ENCODE measurements at places on chromosomes 6 and 20. TPM values are rescaled to one million over a fixed set of nuclear protein-coding genes. Genes with fewer than 3 reads are reported as not detected.

- H3K4me3 ChIP-seq: no peak overlapping the region
- DNase-seq: no peak
- H3K36me3 ChIP-seq: no peaks in the 10 kb centered on the region
- H3K27ac ChIP-seq: no peak overlapping the region
Observed at GRCh38 chr20:58843128-58843556, 7.6 kb downstream of the GNAS-AS1 start.

GRCh38 chr6:71994705-71995271 is 108.4 kb downstream of the RIMS1 start:
- no peaks in the 10 kb centered on the region for H3K27me3 ChIP-seq
- H3K4me1 ChIP-seq: no peaks in the 10 kb centered on the region
- no peak overlapping the region for H3K27ac ChIP-seq
- no peak overlapping the region for H3K4me3 ChIP-seq

DNA sequence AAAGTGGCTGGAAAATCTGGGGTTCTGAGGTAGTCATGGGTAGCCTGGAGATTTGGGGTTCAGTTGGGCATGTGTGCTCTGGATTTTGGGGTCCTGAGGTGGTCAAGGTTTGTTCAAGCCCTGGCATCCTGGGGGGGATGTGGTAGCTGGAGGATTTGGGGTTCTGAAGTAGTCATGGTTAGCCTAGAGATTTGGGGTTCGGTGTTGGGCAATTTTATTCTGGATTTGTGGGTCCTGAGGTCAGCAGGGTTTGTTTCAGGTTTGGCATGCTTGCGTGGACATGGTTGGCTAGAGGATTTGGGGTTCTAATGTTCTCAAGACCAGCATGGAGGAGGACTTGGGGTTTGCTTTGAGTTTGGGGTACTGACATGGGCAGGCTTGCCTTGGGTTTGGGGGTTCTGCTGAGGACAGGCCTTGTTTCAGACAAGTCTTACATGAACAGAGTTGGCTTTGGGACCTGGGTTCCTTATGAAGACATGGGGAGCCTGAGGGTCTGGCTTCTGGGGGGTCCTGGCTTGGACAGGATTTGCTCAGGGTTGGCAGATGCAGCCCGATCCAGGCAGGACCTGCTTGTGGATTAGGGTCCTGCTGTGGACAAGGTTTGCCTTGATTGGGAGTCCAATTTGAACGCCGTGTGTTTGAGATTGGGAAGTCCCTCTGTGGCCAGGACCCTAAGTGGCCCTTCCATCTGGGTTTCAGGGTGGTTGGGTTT is 906 bp downstream of the ANKRD60 start:
- no peak overlapping the region for H3K27ac ChIP-seq
- no peak overlapping the region for H3K4me3 ChIP-seq
- no peaks in the 10 kb centered on the region for H3K36me3 ChIP-seq
- peaks cover 8% of the 10 kb centered on the region for H3K4me1 ChIP-seq

GRCh38 chr6:3579652-3580175 is 122.9 kb upstream of the SLC22A23 start:
- no peaks in the 10 kb centered on the region for H3K36me3 ChIP-seq
- peaks cover 55% of the 10 kb centered on the region for H3K27me3 ChIP-seq
- H3K27ac ChIP-seq: no peak overlapping the region
- DNase-seq: no peak

DNA sequence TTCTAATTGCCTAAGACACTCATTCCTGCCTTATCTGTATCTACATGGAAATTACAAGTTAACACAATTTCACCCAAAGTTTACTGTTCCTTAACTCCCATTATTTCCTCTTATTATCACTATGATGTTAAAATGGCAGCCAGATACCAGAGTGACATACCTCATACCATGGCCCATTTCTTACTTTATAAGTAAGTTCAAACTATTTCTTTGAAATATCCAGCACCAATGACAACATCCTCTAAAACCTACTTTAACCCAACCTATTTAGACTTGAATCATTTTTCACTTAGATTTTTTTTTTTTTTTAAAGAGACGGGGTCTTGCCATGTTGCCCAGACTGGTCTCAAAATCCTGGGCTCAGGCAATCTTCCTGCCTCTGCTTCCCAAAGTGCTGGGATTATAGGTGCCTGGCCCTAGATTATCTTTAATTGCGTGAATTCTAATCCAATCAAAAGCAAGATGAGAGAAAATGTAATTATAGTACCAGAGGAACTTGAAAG is 10.0 kb downstream of the REV3L start:
- peaks cover 24% of the 10 kb centered on the region for H3K4me1 ChIP-seq
- H3K27me3 ChIP-seq: no peaks in the 10 kb centered on the region
- H3K36me3 ChIP-seq: peaks cover 20% of the 10 kb centered on the region
- H3K4me3 ChIP-seq: no peak overlapping the region

GRCh38 chr6:124438546-124439065 is 523.6 kb upstream of the RNF217 start:
- no peaks in the 10 kb centered on the region for H3K27me3 ChIP-seq
- no peaks in the 10 kb centered on the region for H3K36me3 ChIP-seq
- H3K4me1 ChIP-seq: no peaks in the 10 kb centered on the region
- H3K4me3 ChIP-seq: no peak overlapping the region
- no peak overlapping the region for H3K27ac ChIP-seq

DNA sequence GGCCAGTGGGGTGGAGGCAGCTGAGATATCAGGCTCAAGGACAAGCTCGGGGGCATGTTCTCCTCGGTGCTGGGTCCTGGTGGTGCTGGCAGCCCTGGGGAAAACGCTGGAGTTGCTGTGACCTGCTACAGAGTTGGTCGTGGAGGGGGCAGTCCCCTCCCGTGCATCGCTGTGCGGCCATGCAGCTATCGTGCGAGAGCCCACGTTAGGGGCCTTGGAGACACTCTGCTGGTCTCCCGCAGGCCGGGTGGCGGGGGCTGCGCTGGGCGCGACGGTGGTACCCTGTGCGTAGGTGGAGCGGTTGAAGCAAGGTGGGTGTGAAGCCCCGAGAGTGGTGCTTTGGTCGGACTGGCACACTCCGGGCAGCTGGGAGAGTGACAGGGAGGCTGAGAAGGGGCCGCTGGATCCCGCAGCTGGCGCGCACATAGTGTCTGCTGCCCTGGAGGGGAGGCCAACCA is 12.0 kb downstream of the LRRN4 start:
- H3K36me3 ChIP-seq: peaks cover 42% of the 10 kb centered on the region
- DNase-seq: no peak
- no peak overlapping the region for H3K4me3 ChIP-seq
- H3K4me1 ChIP-seq: peaks cover 10% of the 10 kb centered on the region

GRCh38 chr6:143357561-143358255 is 92.8 kb downstream of the ADAT2 start:
- no peaks in the 10 kb centered on the region for H3K4me1 ChIP-seq
- H3K27ac ChIP-seq: no peak overlapping the region
- DNase-seq: no peak
- H3K4me3 ChIP-seq: no peak overlapping the region
- H3K36me3 ChIP-seq: no peaks in the 10 kb centered on the region

DNA sequence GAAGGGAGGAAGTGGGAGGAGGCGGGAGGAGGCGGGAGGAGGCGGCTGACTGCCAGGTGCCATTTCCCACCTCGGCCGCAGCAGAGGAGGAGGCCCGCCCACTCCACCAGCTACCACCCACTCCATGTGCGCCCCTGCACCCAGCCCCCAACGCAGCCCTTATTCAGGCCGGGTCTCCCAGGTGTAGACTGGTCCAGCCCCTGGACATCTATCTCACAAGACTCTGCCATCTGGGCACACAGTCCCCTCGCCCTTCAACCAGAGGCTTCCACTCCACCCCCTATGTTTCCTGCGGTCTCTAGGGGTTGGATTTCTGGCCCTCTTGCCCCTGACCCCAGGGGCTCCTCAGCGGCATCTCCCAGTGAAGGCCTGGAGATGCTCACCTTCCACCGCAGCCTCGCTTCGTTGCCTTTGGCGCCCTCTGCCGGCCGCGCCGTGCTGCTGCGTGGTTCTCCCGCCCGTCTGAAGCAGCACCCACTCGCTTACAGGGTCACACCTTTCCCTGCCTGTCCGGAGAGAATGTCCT is 32.6 kb upstream of the FAM83D start:
- peaks cover 34% of the 10 kb centered on the region for H3K4me1 ChIP-seq
- no peak overlapping the region for H3K4me3 ChIP-seq
- H3K27ac ChIP-seq: no peak overlapping the region
- H3K36me3 ChIP-seq: no peaks in the 10 kb centered on the region
- peak; percentile 85 for DNase-seq

DNA sequence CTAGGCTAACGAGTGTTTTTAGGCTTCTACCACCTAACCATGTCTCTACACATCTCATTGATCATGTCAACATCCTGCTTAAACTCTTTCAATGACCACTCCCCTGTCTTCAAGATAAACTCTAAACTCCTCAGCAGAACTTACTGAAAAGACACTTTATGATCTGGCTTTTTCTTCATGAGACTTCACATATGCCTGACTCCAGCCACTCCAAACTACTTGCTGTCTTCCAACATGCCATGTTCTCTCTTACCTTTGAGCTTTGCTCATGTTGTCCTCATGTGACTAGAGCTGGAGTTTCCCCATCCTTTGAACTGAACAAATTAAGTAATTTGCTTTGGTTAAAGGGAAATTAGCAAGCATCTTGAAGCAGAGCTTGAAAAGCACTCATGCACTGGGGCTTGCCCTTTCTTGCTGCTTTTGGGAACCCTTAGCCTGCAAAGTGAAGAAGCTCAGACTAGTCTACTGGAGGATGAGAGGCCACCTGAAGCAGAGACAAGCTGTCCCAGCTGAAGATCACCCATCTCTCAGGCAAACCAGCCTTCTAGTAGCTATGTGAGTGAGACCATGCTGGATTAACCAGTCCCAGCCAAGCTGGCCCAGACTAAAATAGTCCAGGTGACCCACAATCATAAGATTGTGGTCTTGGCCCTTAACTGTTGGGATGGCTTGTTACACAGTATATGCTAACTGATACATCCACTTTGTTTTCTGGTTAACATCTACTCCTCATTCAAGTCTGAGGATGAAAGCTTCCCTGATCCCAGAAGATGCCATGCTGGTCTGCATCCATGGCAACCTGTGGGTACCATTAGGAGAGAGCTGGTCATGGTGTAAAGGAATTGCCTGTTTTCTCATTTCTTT is 235.8 kb downstream of the GMPR start:
- H3K36me3 ChIP-seq: no peaks in the 10 kb centered on the region
- H3K27ac ChIP-seq: no peak overlapping the region
- DNase-seq: no peak
- no peaks in the 10 kb centered on the region for H3K4me1 ChIP-seq
- no peaks in the 10 kb centered on the region for H3K27me3 ChIP-seq

GRCh38 chr6:169078399-169079145 is 175.1 kb downstream of the THBS2 start:
- no peaks in the 10 kb centered on the region for H3K36me3 ChIP-seq
- H3K27ac ChIP-seq: no peak overlapping the region
- no peak overlapping the region for H3K4me3 ChIP-seq
- no peak for DNase-seq
- H3K4me1 ChIP-seq: no peaks in the 10 kb centered on the region
- peaks cover 23% of the 10 kb centered on the region for H3K27me3 ChIP-seq

DNA sequence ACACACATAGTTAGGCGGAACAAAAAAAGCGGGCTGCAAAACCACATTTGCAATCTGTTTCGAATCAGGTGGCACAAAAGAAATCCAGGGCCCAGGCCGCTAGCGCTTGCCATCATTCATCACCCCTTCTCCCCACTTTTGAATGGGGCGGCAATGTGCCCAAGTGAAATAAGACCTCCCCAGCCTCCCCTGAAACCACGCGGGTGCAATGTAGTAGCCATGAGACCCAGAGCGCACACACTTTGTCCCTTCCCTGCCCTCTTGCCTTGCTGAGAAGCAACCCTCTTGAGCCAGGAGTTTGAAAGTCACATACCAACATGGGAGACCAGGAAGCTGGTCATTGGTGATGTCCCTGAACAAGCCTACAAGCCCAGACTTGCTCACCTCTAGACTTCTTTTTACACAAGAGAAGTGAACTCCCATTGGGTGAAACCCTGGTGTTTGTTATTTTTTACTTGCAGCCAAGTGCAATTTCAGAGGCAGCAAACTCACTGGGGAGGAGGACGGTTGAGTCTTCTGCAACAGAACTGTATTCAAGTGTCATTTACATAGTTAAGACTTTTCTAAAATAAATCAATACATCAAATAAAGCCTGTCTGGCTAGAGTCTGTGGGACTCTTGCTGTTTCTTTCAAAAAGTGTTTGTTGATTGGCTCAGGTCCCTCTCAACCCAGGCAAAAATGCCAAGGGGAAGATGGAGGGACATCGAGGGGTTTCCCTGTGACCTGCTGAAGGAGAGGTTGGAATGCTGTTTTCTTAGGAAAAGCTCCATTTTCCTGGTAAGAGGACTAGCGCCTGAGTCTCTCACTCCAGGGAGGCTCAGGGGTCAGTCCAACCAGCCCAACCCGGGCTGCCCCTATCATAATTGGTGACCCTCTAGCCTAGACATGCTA is 138.1 kb upstream of the PTPN1 start:
- H3K27ac ChIP-seq: no peak overlapping the region
- no peak for DNase-seq
- no peak overlapping the region for H3K4me3 ChIP-seq
- peaks cover 16% of the 10 kb centered on the region for H3K4me1 ChIP-seq
- no peaks in the 10 kb centered on the region for H3K36me3 ChIP-seq

DNA sequence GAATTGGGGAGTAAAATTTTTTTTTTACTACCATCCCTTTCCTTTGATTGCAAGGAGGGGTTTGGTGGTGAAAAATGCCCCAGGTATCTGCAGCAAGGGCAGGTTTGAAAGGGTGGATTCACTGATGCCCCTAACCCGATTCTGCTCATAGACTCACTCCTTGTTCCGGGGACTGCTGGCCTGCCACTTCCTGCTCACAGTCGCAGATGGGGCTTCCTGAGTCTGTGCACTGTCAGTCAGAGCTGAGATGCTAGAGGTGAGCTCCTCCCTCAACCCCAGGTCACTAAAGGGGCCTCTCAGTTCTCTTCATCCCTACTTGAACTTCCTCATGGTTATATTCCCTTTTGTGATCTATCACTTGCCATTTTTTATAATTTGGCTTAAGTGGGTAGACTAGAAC is 357.9 kb downstream of the FARS2 start:
- H3K36me3 ChIP-seq: no peaks in the 10 kb centered on the region
- no peak overlapping the region for H3K4me3 ChIP-seq
- DNase-seq: no peak
- no peaks in the 10 kb centered on the region for H3K27me3 ChIP-seq
- no peak overlapping the region for H3K27ac ChIP-seq

GRCh38 chr6:54100411-54101006 is 10.7 kb upstream of the MLIP start:
- H3K27ac ChIP-seq: no peak overlapping the region
- no peaks in the 10 kb centered on the region for H3K27me3 ChIP-seq
- DNase-seq: no peak
- no peaks in the 10 kb centered on the region for H3K4me1 ChIP-seq

- no peak overlapping the region for H3K27ac ChIP-seq
- no peak for DNase-seq
- no peaks in the 10 kb centered on the region for H3K4me1 ChIP-seq
- no peak overlapping the region for H3K4me3 ChIP-seq
Observed at GRCh38 chr6:104795363-104795762, 64.4 kb downstream of the HACE1 start.

The SLC22A23 gene
- 4.7 TPM for polyA plus RNA-seq

The ENPP4 gene
- polyA plus RNA-seq: not detected

The CLDN20 gene
- not detected for polyA plus RNA-seq
